ENCODE measurements at places on chromosomes 6 and 20.

DNA sequence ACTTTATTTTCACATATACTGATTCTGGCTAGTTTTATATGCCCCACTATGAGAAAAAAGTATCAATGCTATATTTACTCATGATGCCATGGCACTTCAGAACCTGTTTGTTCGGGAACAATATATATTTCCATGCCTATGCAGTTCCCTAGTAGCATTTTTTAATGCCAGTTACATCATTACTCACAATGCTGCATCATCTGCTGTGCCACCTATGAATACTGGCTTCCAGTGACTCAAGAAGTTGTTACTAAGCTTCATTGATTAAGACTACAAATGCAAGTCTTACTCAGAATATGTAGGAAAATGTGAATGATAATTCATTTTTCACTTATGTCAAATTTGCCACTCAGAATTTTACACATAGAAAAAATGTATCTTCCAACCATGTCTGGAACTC is 97.9 kb downstream of the MAFB start:
- no peak for DNase-seq

GRCh38 chr6:142210606-142211005 is 63.5 kb downstream of the VTA1 start:
- DNase-seq, result no peak

DNA sequence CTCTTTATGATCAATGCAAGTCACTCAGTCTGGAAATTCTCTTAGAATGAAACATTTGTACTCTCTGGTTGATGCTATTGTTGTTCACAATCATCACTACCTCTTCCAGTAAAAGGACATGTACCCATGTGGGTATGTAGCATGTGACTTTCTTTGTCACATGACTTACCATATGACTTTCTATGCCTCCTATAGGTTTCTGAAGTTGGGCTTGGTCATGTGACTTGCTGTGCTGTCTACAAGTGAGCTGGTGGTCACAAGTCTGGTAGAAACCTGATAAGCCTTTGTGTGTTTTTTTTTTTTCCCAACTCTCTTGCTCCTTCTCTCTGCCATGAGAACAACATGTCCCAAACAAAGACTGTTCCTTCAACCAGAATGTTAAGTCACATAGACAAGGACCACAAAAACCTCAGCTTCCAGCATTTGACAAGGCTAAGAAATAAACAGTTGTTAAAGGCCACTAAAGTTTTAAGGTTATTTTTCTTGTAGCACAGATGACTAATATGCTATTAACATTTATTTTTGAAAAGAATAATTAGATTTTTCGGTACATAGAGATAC is 379.2 kb upstream of the SLC35B3 start:
- no peak for DNase-seq

- DNase-seq, result no peak
Measured at GRCh38 chr20:22826306-22827230, 208.5 kb upstream of the SSTR4 start.

- DNase-seq, result no peak
Measured at GRCh38 chr20:19540392-19540791, 217.7 kb upstream of the RIN2 start.

DNA sequence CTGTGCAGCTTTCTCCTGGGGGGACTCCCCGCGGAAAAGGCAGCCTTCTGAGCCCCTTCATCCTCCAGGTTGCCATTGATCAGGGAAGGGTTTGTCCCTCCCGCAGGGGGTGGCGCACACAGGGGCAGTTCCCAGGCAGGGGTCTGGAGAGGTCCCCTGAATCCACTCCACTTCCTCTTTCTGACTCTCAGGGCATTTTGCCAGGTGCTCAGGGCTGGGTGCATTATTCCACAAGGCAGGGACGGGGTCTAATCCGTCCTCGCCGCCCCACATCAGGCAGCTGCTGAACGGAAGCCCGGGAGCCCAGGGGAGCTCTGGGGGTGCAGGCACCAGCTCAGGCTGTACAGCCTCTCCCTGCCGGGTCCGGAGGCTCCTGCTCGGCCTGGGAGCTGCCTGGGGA is 180.9 kb downstream of the TTLL2 start:
- DNase-seq, result no peak

DNA sequence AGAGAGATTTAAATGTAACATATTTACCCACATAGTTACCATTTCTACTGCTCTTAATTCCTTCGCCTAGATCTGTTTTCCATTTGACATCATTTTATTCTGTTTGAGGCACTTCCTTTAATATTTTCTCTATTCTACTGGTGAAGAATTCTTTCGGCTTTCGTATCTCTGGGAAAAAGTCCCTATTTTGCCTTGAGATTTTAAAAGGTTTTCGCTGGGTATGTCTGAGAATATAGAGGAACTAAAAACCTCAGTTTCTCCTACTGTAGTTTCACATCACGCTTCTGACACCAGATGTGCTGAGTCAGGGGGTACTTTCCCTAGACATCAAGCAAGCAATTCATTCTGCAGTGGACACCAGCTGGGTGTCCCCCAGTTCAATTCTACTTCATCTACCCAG is 61.7 kb downstream of the E2F3 start:
- DNase-seq, result no peak

GRCh38 chr6:63452125-63452524 is 120.2 kb upstream of the LOC128125822 start:
- no peak for DNase-seq

GRCh38 chr6:131574133-131574532 is 1.1 kb downstream of the ARG1 start:
- no peak for DNase-seq

GRCh38 chr6:92341201-92341600 is 1078.2 kb downstream of the EPHA7 start:
- DNase-seq, result no peak

DNA sequence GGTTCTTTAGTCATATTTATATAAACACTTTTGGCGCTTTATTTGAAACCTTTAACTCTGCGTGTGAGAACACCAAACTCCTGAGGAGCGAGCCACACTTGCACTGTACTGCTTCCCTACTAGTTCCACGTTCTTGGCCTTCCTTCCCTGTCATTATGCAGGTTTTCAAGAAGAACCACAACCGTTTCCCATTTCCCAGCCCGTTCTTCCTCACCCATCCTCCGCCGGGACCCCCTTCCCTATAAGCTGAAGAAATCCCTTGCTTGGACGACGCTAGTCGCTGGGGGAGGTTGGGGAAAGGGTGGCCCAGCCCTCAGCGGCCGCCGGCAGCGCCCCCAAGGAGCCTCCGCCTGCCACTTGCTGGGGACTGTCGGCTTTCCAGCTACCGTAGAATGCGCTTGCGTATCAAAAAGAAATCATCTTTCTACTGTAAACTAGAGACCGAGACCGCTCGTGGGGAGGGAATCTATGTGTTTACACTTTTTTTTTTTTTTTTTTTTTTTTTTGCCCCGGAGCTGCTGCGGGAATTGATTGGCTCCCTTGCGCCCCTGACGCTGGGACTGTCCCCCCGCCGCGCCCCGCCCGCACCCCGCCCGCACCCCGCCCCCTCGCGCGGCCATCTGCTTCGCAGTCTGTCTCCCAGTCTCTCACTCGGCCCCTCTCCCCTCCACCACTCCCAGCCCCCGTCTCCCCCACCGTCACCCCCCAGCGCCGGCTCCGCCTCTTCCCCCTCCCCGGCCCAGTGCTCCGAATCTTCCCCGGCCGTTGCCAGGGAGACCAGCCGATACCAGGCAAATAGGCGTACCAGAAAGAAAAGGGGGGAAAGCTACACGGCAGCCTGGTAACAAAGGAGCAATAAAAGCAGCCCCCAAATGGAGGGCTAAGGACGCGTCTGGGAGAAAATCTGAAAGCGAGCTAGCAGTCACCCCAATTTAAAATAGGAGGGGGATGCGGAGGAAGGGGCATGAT is 2.3 kb upstream of the MARCKS start:
- peak; percentile 64 for DNase-seq

DNA sequence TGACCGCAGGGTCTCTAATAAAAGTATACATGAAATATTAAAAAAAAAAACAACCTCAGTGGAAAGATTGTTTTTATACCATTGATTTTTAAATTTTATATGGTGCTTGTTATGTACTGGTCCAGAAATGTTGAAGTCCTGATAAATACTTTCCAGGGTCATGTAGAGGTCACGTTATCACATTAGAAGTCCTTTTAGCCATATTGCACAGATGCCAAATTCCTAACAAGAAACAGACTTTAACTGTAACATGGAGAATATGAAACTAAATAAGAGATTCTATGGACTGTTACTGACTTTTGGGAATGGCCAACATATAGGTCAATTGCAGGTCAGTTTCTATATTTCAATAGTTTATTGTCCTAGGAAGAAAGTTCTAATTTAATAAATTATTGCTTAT is 89.0 kb downstream of the ADGRB3 start:
- no peak for DNase-seq

DNA sequence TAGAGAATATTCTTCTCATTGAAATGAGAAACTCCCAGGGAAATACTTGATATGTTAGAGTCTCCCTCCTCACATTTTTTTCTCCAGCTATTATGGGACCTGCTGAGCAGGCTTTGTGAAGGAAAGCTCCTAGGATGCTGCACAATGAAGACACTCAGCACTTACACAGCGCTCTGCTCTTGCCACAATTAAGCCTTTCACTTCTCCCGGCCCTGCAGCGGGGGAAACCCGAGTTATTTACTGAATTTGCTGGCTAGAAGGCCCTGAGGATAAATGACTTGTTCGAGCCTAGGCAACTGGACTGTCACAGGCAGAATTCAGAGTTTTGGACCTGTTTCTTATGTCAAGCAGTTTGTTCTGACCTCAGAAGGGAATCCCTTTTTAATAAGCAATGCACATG is 102.0 kb downstream of the MAP3K7 start:
- DNase-seq, result no peak

- DNase-seq, result no peak
Measured at GRCh38 chr6:113871975-113872374, 14.8 kb downstream of the MARCKS start.

- DNase-seq, result no peak
Measured at GRCh38 chr6:163667372-163668060, 253.0 kb downstream of the QKI start.

DNA sequence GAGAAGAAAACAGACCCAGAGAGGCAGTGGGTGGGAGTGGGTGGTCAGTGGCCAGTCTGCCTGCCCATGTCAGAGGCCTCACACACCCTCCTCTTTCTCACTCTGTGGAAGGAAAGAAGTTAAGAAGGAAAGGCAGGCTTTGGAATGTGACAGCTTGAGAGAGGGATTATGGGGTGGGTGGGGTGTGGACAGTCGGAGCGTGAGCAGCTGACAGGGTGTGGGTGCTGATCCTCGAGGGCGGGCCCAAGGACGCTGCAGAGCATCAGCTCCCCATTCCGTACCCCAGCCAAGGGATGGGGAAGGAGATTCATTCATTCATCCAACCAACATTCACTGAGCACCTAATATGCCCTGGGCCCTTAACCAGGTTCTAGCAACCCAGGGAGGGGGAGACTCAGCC is 4.8 kb downstream of the TGM6 start:
- DNase-seq, result no peak

GRCh38 chr20:35604449-35604747 is 11.2 kb upstream of the SPAG4 start:
- no peak for DNase-seq

DNA sequence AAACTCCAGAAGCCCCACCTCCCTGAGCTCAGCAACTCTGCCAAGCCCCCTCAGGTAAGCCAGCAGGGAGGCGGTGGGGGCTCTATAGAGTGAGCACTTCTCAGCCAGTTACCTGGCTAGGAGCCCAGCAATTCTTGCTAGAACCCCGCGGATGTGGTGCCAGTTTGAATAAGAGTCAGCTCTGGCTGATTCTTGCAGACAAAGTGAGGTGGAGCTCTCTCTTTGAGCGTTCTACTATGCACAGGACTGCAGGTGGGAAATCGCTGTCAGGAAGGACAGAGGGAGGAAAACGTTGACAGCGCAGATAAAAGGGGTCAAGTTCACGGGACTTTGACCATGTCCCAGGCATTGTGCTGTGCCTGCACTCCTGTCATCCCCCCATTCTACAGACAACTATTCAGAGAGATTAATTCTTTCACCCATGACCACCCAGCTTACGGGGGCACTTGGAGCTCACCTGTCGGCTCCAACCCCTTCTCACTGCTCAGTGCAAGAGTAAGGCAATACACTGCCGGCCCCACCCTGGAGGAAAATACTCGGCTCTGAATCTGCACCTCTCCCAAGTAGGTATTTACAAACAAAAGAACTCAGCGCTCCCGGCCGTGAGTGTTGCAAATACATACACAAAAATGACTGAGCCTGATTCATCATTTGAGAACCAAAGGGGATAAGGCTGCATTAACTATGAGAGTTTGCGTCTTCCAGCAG is 92.9 kb downstream of the ANKRD60 start:
- DNase-seq, result no peak

DNA sequence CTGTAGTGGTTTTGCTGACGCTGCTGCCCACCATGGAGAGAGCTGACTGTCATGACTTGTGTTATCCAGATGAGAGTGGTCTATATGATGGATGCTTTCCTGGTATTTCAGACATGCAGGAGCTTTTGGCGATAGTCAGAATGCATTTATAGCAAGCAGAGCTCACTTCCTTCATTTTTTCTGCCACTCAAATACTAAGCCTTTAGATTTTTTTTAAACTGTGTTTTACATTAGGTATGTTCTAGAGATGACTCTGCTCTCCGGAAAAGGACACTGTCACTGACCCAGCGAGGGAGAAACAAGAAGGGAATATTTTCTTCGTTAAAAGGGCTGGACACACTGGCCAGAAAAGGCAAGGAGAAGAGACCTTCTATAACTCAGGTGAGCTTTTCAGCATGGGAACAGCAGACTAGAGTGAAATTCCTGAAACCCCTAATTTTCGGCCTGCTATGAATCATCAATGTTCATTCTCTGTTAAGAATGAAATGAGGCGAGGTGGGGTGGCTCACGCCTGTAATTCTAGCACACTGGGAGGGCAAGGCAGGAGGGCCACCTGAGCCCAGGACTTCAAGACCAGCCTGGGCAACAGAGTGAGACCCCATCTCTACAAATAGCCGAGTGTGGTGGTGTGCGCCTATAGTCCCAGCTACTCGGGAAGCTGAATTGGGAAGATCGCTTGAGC is 98.6 kb upstream of the CLDN20 start:
- DNase-seq, result no peak

Data from heart left ventricle (tissue), 16 donors.